ENCODE measurements at places on chromosomes 16 and 17. TPM values are rescaled to one million over a fixed set of nuclear protein-coding genes. Genes with fewer than 3 reads are reported as not detected.

DNA sequence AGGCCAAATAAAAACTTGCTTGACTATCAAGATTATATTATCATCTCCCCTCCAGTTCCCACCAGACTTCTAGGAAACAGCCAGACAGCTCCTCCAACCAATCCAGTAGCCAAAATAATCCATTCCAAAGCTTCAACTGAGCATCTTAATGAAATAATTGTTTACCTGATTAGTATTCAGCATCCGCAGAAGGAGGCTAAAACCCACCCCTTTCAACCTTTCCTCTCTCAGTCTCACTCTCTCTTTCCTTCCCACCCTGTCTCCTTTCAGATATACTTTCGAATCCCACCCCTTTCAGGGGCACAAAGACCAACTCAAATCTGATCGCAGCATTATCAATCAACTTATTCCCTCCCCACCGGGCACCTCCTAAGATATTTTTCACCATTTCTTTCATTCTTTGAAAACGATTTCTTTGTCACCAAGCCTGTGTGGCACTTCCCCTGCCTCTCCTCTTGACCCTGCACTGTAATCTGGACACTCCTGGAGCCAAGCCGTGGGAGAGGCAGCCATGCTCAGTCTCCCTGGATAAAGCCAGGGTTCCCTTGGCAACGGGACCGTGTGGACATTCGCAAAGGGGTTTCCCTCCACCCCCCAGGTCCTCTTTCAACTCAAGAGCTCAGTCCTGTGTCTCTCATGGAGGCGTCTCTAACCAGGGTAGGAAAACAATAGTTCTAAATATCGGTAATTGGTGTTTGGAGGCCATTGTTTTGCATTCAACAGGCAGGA, at the start of gene ANKFN1:
ANKFN1 (plus strand) TSS at position 602 of the 729 bp plus-strand sequence. CDS start 59,193 bp downstream, outside the sequence.
- no peak within 1 kb of the TSS for H3K4me3 ChIP-seq
- H3K4me1 ChIP-seq, result peaks cover 9% of the 10 kb centered on the region
- no peaks in the 10 kb centered on the region for H3K36me3 ChIP-seq
- no peak within 1 kb of the TSS for H3K27ac ChIP-seq
- DNase-seq, result no peak
- H3K27me3 ChIP-seq, result no peaks in the 10 kb centered on the region

GRCh38 chr17:80603396-80603795, 58.8 kb downstream of the RPTOR start:
- no peaks in the 10 kb centered on the region for H3K27me3 ChIP-seq
- no peak overlapping the region for H3K27ac ChIP-seq
- no peaks in the 10 kb centered on the region for H3K36me3 ChIP-seq
- DNase-seq, result no peak
- H3K4me3 ChIP-seq, result no peak overlapping the region

- H3K4me1 ChIP-seq, result no peaks in the 10 kb centered on the region
- no peak overlapping the region for H3K27ac ChIP-seq
- DNase-seq, result peak; percentile 37
- peaks cover 30% of the 10 kb centered on the region for H3K27me3 ChIP-seq
- H3K36me3 ChIP-seq, result no peaks in the 10 kb centered on the region
Observed at GRCh38 chr17:38602453-38602852, 3.3 kb downstream of the SRCIN1 start.

GRCh38 chr17:46812624-46813318, 5.7 kb downstream of the WNT3 start:
- H3K36me3 ChIP-seq, result no peaks in the 10 kb centered on the region
- H3K27ac ChIP-seq, result no peak overlapping the region
- no peak overlapping the region for H3K4me3 ChIP-seq
- H3K4me1 ChIP-seq, result peaks cover 15% of the 10 kb centered on the region

DNA sequence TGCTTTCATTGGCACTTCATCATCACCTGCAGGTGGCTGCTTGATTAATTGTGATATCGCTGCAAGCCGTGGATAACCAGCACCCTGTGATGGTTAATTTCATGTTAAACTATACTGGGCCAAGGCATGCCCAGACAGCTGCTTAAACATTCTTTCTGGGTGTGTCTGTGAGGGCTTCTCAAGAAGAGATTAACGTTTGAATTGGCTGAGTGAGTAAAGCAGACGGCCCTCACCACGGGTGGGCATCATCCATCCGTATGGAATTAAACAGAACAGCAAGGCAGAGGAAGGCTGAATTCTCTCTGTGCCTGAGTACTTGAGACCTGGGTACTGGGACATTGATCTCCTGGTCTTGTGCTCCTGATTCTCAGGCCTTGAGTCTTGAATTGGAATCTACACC, 7.1 kb upstream of the ZNF213 start:
- no peak for DNase-seq
- peaks cover 22% of the 10 kb centered on the region for H3K4me1 ChIP-seq
- H3K4me3 ChIP-seq, result no peak overlapping the region
- no peaks in the 10 kb centered on the region for H3K27me3 ChIP-seq
- no peaks in the 10 kb centered on the region for H3K36me3 ChIP-seq

DNA sequence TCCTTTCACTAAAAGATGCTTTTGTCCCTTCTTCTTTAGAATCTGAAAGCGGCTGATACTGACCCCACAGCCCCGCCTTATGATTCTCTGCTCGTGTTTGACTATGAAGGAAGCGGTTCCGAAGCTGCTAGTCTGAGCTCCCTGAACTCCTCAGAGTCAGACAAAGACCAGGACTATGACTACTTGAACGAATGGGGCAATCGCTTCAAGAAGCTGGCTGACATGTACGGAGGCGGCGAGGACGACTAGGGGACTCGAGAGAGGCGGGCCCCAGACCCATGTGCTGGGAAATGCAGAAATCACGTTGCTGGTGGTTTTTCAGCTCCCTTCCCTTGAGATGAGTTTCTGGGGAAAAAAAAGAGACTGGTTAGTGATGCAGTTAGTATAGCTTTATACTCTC, 10.1 kb upstream of the TANGO6 start:
- no peaks in the 10 kb centered on the region for H3K36me3 ChIP-seq
- H3K4me1 ChIP-seq, result no peaks in the 10 kb centered on the region
- H3K27ac ChIP-seq, result no peak overlapping the region
- no peak overlapping the region for H3K4me3 ChIP-seq

DNA sequence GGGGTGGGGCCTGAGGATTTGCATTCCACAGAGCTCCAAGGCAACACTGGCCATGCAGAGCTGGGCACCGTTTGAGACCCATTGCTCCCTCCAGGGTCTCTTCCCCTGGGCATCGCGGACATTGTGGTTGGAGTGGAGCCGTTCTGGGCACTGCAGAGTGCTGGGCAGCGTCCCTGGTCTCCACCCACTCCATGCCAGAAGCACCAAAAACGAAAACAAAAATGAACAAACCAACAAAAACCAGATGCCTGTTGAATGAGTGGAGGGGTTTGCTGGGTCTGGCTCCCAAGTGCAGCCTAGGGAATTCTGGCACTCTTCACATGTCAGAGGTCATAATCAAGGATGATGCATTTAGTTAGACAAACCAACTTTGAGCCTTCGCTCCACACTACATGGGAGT, 17.9 kb downstream of the WNT9B start:
- no peak overlapping the region for H3K27ac ChIP-seq
- H3K36me3 ChIP-seq, result no peaks in the 10 kb centered on the region
- no peak overlapping the region for H3K4me3 ChIP-seq
- DNase-seq, result peak; percentile 15
- no peaks in the 10 kb centered on the region for H3K27me3 ChIP-seq

- no peaks in the 10 kb centered on the region for H3K4me1 ChIP-seq
- no peak overlapping the region for H3K4me3 ChIP-seq
- H3K27me3 ChIP-seq, result no peaks in the 10 kb centered on the region
- no peak for DNase-seq
- no peaks in the 10 kb centered on the region for H3K36me3 ChIP-seq
Observed at GRCh38 chr17:51585514-51586104, 325.3 kb downstream of the UTP18 start.

DNA sequence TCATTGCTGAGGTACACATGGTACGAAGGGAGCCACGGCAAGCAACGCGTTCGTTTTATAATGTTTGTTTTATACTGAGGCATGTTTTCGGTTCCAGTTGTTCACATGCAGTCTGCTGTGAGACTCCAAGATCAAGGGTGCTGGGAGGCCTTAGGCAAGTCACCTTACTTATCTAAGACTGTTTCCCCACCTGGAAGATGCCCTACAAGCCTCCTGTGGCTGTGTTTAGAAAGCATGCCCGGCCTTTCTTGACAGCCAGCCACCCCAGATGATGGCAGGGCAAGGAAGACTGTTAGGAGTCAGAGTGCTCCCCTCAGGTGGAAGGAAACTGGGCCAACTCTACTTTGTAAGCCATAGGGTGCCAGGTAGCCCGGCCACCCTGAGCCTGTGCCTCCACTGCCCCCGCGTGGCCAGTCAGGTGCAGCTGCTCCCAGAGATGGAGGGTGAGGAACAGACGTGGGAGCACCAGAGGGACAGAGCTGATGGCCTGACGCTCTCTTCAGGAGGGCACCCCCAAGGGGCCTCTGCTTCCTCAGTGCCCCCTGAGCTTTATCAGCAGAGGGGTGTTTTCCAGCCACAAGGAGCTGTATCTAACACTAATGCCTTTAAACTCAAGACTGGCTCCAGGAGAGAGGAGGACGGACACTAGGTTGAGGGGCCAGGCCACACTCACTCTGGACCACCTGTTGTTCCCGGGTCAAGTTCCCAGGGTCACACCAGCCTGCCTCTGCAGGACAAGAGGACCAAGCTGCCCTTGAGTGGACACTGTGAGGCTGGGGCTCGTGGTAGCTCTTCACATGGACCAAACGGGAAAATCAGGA, 5.4 kb downstream of the NAT9 start:
- peaks cover 32% of the 10 kb centered on the region for H3K4me1 ChIP-seq
- H3K4me3 ChIP-seq, result no peak overlapping the region
- H3K27ac ChIP-seq, result no peak overlapping the region
- 0 out of 2 replicates have a peak, but pooled peaks cover 3% of the 10 kb centered on the region for H3K36me3 ChIP-seq

- no peaks in the 10 kb centered on the region for H3K27me3 ChIP-seq
- H3K36me3 ChIP-seq, result no peaks in the 10 kb centered on the region
- H3K27ac ChIP-seq, result no peak overlapping the region
Observed at GRCh38 chr17:17200311-17200710, 5.8 kb downstream of the PLD6 start.

GRCh38 chr16:56262551-56263245, 71.4 kb downstream of the GNAO1 start:
- H3K27ac ChIP-seq, result no peak overlapping the region
- H3K4me1 ChIP-seq, result no peaks in the 10 kb centered on the region
- H3K36me3 ChIP-seq, result no peaks in the 10 kb centered on the region
- H3K27me3 ChIP-seq, result no peaks in the 10 kb centered on the region
- no peak for DNase-seq

DNA sequence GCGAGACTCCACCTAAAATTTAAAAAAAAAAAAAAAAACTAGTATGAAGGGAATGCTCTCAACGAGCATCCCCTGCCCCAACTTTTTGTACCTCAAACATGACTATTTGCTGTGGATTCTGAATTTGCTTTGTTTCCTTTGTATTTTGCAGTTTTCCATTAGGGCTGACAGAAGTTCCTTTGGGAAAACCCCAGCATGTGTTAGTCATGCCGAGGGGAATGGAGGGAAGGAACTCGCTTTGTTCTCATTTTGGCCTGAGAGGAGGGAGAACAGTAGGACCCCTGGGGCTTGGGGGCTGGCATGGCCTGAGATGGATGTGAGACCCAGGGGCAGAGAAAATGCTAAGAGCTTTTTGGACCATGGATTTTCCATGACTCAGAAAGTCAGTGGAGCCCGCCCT, 20.5 kb downstream of the KRT9 start:
- no peak overlapping the region for H3K4me3 ChIP-seq
- no peak overlapping the region for H3K27ac ChIP-seq
- no peaks in the 10 kb centered on the region for H3K27me3 ChIP-seq
- H3K4me1 ChIP-seq, result peaks cover 16% of the 10 kb centered on the region
- DNase-seq, result peak; percentile 39
- H3K36me3 ChIP-seq, result no peaks in the 10 kb centered on the region

- no peaks in the 10 kb centered on the region for H3K4me1 ChIP-seq
- no peak overlapping the region for H3K27ac ChIP-seq
- DNase-seq, result no peak
- no peaks in the 10 kb centered on the region for H3K27me3 ChIP-seq
- H3K36me3 ChIP-seq, result peaks cover 7% of the 10 kb centered on the region
Observed at GRCh38 chr17:21193031-21193430, 20.9 kb downstream of the TMEM11 start.

GRCh38 chr16:12992066-12992465, 90.7 kb downstream of the SHISA9 start:
- H3K27ac ChIP-seq, result no peak overlapping the region
- no peak overlapping the region for H3K4me3 ChIP-seq
- DNase-seq, result no peak
- no peaks in the 10 kb centered on the region for H3K4me1 ChIP-seq

GRCh38 chr16:12646490-12647274, 157.0 kb downstream of the CPPED1 start:
- peaks cover 7% of the 10 kb centered on the region for H3K4me1 ChIP-seq
- H3K4me3 ChIP-seq, result no peak overlapping the region
- H3K27me3 ChIP-seq, result no peaks in the 10 kb centered on the region
- H3K36me3 ChIP-seq, result no peaks in the 10 kb centered on the region
- H3K27ac ChIP-seq, result no peak overlapping the region

DNA sequence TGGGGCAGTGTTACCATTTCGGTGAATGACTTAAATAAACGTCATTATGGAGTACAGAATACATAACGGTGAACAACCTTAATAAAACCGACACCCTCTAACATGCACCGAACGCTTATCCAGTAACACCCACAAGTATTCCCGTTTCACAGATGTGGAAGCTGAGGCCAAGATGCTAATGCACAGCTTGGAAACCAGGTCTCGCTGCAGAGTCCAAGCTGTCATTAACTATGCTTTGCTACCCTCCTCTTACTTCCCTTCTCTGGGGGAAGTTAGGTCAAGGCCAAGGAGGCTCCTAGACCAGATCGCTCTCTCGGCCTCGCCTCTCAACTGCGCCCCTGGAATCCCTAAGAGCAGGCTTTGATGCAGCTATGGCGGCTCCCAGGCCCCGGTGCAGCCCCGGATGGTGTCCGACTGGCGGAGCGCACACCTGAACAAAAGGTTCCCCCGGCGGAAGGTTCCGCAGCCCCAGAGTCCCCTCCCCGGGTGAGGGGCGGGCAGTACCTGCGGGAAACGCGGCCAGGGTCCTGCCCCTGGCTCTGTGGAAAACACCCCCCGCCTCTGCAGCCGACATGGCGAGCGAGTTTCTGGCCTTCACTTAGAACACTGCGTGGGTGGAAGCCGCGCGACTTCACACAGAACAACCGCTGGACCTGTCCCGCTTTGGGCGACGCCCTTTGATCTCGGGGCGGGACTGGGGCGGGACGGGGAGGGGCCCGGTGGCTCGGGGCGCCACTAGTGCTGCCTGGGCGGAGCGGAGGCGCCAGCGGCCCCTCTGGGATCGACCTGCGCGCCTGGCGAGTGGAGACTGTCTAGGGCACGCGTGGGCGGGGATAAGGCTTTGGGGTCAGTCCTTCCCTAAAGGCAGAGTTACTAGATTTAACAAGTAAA, at the start of gene CPPED1:
CPPED1 (minus strand) TSS at position 685 of the 891 bp plus-strand sequence; CDS start at position 574, 111 bp downstream.
- no peaks in the 10 kb centered on the region for H3K36me3 ChIP-seq
- no peaks in the 10 kb centered on the region for H3K27me3 ChIP-seq
- H3K4me1 ChIP-seq, result peaks cover 26% of the 10 kb centered on the region
- H3K4me3 ChIP-seq, result peak within 1 kb of the TSS; percentile 99

The GAST gene
- not detected for total RNA-seq

The PDIA2 gene
- not detected for total RNA-seq

The FOXF1 gene
- total RNA-seq, result 4.0 TPM

The DNAH2 gene
- total RNA-seq, result not detected

The TOP2A gene
- total RNA-seq, result 71.4 TPM

The EFNB3 gene
- 1.8 TPM for total RNA-seq

The CES1 gene
- total RNA-seq, result not detected

The DNAH9 gene
- not detected for total RNA-seq

The CBX2 gene
- total RNA-seq, result 0.13 TPM

The ZNF18 gene
- 5.7 TPM for total RNA-seq

The ZNF423 gene
- total RNA-seq, result 0.43 TPM

The CSH1 gene
- total RNA-seq, result not detected
